Non-pigmented ciliary epithelial cell (primary cell): ENCODE measurements at places on chromosomes 13 and 19.

DNA sequence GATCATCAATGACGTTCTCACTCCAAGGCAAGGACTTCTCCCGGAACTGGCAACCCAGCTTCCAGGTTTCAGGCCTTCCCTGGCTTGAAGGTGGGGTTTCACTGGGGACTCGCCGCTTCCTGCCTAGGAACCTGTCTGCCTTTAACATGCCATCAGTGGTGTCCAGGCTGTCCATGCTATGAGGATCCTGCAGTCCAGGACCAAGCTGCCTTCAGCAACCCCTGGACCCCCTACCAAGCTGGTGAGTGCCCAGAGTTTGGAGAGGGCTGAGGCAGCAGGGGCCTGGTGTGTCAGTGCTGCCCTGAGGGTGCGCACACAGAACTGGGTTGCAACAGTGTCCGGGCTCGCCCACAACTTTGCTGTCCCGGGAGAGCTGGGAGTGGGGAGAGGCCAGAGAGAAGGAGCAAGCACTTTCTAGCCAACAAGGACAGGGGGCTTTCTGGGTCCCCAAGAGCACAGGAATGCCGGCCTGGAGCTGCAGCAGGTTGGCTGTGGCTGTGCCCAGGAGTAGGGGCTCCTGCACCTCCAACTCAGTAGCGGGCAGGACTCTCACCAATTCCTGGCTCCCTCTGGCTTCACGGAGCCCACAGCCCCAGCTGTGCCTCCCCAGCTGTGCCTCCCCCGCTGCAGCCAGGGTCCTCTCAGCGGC, 1563.2 kb upstream of the MIR17HG start:
- no peak for DNase-seq

- no peak for DNase-seq
These were observed 175.1 kb upstream of the KL start for GRCh38 chr13:32840989-32841713.

DNA sequence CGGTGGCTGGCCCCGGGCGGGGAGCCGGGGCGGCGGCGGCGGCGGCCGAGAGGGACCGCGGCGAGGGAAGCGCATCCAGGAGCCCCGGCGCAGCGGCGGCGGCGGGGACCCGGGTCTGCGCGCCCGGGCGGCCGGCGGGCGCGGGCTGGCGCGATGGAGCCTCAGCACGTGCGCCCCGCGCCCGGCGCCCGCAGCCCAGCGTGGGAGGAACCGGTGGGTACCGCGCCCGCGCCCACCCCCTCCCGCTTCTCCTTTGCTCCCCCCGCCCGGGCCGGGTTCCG, 7.8 kb upstream of the DGKH start:
- DNase-seq: no peak

DNA sequence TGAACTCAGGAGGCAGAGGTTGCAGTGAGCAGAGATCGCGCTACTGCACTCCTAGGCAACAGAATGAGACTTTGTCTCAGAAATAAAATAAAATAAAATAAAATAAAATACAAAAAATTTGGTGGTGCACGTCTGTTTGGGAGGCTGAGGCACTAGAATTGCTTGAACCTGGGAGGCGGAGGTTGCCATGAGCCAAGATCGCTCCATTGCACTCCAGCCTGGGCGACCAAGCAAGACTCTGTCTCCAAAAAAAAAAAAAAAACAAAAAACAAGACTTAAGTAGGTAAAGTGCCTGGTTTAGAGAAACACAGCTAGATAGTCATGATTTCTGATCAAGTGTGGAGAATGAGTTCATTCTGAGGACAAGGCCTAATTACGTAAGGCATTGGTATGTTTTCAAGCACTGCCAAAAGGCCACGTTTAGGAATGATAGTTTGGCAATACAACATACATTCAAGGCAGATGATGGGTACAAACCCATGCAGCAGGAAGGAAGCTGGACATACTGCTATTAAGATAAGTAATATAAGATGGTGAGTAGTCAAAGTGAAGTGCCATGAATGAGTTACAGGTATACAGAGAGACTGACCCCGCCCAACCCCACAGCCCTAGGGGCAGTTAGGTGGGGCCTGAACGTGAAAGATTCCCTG, 4.8 kb upstream of the UCHL3 start:
- peak; percentile 69 for DNase-seq

DNA sequence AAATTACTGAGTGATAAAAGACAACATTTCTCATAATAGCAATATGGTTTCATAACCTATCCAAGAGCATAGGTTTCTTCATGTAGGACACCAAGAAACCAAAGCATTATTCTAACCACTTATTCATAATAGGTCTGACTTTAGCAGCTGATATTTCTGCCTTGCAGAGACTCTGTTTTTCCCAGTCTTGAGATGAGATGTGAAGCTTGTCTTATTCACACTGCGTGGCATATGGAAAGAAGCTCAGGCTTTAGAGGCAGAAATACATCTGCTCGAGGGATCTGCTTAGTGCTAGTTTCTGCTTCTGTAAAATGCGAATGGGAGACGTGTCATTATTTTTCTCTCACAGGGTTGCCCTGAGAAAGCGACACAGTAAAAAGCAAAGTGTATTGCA, 232.0 kb upstream of the SPRY2 start:
- DNase-seq: no peak

DNA sequence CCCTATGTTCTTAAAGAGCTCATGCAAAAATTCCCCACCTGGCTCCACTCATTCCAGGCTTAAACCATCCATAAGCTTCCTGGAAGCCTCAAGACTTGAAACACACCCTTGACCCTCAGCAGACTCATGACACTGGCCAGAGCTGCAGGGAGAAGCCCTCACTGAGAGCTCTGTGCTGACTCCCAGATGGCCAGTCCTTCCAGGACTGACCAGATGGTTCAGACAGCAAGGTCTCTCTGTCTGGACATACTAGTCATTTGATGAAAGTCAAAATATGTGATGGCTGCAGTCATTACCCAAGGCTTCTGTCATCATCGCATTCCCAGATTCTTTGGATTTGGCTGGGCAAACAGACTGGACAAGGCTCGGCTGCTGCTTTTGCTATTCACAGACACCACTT, 397.4 kb downstream of the FOXO1 start:
- DNase-seq: no peak

DNA sequence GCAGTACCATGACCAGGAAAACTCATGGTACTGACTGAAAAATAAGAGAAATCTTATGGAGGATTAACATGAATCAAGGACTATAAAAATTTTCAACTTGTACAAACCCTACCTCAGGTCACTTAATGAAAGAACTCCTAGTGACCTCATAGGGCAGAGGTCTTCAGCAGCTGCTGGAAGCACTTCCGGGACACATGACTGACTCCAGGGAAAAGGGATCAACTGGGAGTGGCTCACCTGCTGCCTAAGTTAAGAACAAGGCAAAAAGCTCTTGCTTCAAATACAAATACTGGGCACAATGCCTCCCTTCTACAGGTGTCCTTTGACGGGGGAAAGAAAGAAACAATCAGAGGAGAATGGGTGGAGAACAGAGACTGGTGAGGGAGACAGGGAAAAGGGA, 18.6 kb downstream of the DOCK9 start:
- no peak for DNase-seq

- DNase-seq: no peak
These were observed 36.3 kb downstream of the AP1M1 start for GRCh38 chr19:16233836-16234551.

- peak; percentile 30 for DNase-seq
These were observed 17.1 kb downstream of the IGFL3 start for GRCh38 chr19:46107371-46107770.

DNA sequence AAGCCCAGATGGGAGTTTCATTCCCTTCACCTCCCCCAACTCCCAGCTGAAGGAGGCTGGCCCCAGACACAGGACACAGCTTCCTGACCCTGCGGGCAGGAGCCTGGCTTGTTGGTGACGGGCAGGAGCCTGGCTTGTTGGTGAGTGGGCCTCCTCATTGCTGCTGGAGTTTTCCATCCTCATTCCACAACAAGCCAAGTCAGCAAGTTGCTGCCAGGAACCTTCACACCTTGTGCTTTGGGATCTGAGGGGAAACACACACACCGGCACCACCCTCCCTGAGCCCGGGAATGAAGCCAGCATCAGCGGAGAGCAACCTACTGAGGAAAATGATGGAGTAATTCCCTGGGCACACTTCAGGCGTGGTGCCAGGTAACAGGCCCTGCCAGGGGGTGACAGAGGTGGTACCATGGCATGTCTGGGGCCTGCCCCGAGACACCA, 74.9 kb downstream of the ALOX5AP start:
- no peak for DNase-seq

- DNase-seq: peak; percentile 43
These were observed 826.9 kb upstream of the PCDH9 start for GRCh38 chr13:68056816-68057710.
